ENCODE measurements at places on chromosomes 5 and 9. TPM values are rescaled to one million over a fixed set of nuclear protein-coding genes. Genes with fewer than 3 reads are reported as not detected.
A peak's percentile ranks its signal among the peaks of the same experiment; 100 is the strongest.

- peak; percentile 51 for DNase-seq
Measured at GRCh38 chr5:4511996-4512656, 628.0 kb upstream of the ADAMTS16 start.

The CERT1 gene
- 64.8 TPM for polyA plus RNA-seq

- no peak for DNase-seq
Measured at GRCh38 chr9:97529363-97530076, 28.1 kb downstream of the TMOD1 start.

GRCh38 chr9:95788521-95788991, 86.9 kb upstream of the ERCC6L2 start:
- no peak for DNase-seq

DNA sequence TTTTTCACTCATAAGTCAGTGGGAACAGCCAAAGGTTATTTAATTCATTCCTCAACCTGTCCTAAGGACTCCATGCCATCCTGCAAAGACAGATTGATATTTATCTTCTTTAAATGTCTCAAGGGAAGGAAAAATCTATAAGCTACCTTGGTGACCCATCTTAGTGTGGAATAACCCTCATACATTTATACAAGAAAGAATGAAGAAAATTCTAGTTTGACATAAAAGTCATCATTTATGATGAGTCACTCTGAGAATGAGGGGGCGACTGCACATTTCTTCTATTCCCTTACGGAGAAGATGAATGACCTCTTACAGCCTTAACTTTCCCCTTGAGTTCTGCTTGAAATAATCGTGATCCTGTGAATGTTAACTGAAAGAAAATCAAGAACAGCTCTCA, 26.8 kb upstream of the NUDT12 start:
- DNase-seq, result no peak

The OCLN gene
- polyA plus RNA-seq, result 33.2 TPM
